ENCODE measurements at places on chromosomes 6 and 20.

DNA sequence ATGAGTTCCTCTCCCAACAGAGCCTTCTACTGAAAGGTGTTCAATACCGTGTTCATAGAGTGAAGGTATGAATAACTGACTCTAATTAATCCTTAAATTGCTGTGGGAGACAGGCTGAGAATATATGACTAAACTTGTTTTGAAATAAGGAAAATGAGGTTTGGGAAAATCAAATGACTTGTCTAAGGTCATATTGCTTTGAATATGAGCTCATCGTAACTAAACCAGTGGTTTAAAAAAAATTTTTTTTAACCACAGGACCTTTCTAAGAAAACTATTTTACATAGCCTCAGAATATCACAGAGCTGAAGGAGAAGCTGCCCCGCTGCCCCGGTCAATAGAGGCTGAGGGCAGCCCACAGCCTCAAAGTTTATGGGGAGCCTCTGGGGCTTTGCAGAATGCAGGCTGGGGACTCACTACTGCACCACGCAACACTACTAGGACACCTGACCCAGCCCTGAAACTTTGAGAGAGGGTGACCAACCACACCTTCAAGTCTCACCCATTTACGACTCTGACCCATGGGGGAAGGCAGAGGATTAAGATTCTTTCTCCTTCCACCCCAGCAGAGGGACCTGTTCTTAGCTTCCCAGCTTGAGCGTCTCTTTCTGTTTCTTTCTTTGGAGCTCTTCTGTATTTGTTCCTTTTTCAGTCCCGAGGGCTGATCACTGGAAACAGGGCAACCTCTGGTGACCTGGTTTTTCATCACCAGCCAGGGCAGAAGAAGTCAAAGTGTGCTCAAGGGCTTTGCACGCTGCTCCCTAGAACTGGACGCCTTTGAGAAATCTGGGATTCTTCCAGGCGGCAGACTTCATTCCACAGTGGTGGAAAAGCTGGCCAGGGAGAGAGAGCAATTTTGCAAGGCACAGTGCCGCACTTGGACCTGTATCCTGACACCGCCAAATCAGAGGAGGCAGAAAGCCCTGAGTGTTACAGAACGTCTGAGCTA lies 220.2 kb downstream of the ATXN1 start:
- DNase-seq = peak; percentile 87

- no peak for DNase-seq
Measured at GRCh38 chr6:81895511-81896185, 143.2 kb upstream of the TENT5A start.

DNA sequence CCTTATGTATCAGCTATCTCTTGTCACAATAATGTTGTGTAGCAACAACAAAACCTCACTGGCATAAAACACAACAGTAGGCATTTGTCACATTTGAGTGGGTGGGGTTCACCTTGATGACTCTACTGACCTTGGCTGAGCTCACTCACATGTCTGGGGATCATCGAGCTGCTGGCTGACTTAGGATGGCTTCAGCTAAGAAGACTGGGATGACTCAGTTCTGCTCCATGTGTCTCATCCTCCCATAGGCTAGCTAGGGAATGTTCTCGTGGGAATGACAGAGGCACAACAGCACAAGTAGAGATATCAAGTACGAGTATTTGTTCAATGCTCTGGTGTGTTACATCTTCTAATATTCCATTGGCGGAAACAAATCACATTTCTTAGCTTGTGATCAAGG lies 167.9 kb downstream of the PLCB1 start:
- no peak for DNase-seq

DNA sequence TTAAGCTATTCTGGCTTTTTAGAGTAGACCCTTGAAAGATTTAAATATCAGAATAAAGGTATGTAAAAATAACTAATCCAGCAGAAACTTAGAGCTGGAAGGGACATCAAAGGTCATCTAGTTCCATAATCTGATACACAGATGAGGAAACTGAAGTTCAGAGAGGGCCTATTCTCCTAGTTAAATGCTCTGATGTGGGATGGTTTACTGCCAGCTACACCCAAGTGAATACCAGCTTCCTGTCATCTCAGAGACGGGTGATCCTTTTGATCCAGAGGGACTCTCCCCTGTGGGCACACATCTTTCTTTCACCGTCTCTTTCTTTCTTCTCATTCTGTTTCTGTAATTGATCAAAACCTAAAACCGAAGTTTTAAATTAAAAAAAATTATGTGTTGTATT lies 94.1 kb downstream of the MAN1A1 start:
- no peak for DNase-seq

GRCh38 chr6:169589699-169590257 lies 112.1 kb downstream of the WDR27 start:
- DNase-seq = no peak

DNA sequence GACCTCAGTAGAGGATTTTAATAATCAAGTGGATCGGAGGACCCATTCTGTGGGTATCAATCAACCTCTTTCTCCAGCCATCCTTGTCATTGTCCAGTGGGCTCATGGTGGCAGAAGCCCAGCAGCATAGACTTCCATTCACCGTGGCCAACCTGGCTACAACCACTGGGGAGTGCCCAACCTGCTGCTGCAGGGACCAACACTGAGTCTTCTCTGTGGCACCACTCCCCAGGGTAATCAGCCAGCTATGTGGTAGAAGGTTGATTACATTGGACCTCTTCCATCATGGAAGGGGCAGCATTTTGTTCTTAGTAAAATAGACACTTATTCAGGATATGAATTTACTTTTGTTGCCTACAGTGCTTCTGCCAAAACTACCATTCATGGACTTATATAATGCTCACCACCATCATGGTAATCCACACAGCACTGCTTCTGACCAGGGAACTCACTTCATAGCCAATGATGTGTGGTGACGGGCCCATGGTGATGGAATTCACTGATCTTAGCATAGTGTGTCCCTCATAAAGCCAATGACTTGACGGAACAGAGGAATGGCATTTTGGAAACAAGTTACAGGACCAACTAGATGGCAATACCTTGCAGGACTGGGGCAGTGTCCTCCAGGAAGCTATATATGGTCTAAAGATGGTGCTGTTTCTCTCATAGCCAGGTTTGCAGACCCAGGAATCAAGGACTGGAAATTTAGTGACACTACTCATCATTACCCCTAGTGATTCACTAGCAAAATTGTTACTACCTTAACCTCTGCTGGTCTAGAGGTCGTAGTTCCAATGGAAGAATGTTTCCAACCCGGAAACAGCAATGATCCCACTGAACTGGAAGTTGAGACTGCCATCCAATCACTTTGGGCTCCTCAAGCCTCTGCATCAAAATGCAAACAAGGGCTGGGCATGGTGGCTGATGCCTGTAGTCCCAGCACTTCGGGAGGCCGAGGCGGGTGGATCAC lies 7.6 kb downstream of the CD24 start:
- DNase-seq = no peak

GRCh38 chr6:106866875-106867658 lies 107.5 kb downstream of the CD24 start:
- DNase-seq = no peak

DNA sequence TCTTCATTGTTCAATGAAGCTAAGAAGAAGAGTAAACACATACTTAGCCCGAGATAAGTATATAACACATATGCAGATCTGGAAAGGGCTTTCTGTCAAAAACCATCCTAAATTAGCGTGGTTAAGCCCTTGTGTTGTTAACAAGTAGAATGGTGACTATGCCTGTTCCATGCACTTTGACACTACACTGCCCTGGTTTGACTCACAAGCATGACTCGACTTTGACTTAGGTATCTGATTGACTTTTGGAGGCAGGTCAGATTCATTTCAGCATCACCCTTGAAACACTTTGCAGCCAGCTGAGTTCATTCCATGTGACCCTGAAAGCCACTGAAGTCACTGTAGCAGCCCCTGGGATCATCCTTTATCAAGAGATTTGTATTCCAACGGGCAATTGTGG lies 239.8 kb downstream of the TBX18 start:
- DNase-seq = no peak

Measured in coronary artery (tissue), 2 donors.